ENCODE measurements at places on chromosomes 3 and 15. TPM values are rescaled to one million over a fixed set of nuclear protein-coding genes. Genes with fewer than 3 reads are reported as not detected.

ADAMTSL3 gene
- total RNA-seq = 10.5 TPM

XIRP1 gene
- 0.18 TPM for total RNA-seq

DNA sequence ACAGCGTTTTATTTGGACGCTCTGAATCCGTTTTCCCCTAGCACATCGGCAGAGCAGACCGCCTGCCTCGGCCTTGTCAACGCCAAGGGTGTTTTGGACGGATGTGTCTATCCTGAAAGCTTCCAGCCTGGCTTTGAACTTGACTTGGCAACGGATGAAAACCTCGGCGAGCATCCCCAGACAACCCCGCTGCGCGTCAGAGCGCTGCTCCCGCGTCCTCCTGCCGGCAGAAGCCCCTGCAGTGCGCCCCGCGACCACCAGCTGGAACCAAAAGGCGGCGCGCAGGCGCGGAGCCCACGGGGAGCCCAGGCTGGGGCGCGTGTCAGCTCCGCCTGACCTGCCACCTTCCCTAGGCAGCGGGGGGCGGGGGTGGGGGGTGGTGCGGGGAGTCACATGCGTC is 26.2 kb upstream of the ARL8B start:
- peak; percentile 76 for DNase-seq

- no peak for DNase-seq
Observed at GRCh38 chr15:87496795-87497194, 759.7 kb downstream of the NTRK3 start.

SLC6A11 gene
- total RNA-seq = 0.13 TPM

DNA sequence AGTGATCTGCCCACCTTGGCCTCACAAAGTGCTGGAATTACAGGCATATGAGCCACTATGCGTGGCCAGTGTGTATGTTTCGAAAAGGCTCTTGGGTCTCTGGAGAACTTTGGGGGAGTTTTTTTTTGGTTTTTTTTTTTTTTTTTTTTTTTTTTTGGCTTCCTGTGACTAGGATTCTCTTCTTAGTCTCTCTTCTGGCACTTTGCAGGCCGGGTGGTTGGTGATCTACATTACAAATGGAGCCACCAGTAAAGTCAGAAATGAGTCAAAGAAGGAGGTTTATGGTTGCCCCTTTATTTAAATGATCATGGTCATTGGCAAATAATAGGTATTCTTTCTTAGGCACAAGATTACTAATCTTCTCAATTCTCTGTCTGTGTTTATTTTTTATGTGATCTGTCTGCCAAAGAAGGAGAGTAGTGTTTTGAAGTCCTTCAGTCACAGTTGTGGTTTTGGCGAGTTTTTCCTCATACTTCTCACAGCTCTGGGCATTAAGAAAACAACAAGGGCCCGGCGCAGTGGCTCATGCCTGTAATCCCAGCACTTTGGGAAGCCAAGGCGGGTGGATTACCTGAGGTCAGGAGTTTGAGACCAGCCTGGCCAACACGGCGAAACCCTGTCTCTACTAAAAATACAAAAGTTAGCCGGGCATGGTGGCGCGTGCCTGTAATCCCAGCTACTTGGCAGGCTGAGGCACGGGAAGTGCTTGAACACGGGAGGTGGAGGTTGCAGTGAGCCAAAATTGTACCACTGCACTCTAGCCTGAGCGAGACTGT is 38.3 kb downstream of the PDE8A start:
- no peak for DNase-seq

GRCh38 chr15:67109141-67110034 is 44.0 kb downstream of the SMAD3 start:
- peak; percentile 64 for DNase-seq

- no peak for DNase-seq
Observed at GRCh38 chr3:128588147-128588546, 62.5 kb downstream of the RPN1 start.

DNA sequence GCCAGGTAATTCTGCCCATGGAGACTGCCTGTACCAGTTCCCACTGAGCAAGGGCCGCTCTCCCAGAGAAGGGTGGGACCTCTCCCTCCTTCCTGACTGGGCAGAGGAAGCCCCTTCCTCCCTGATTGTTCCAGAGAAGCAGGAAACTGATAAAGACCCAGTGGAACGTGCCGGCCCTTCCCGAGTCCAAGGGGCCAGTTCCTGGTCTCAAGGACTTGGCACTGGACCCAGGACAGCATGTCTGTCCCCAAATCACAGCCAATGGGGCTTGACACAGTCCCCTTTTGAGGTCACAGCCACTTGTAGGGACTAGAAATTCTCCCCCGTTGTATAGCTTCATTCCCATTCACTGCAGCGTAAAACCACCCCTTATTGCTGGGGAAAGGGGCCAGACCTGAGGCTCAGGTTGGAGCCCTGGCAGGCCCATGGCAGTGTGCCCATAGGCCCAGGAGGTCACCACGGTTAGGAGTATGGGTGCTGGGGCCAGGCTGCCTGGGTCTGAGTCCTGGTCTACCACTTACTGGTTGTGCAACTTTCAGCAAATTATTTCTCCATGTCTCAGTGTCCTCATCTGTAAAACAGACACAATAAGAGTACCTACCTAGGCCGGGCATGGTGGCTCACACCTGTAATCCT is 18.1 kb downstream of the CSRNP1 start:
- no peak for DNase-seq

All from left lung (tissue), 14 donors.